ENCODE measurements at places on chromosomes 4 and X.

- DNase-seq, result no peak
These were observed 61.5 kb upstream of the AP1S2 start for GRCh38 chrX:15915959-15916703.

DNA sequence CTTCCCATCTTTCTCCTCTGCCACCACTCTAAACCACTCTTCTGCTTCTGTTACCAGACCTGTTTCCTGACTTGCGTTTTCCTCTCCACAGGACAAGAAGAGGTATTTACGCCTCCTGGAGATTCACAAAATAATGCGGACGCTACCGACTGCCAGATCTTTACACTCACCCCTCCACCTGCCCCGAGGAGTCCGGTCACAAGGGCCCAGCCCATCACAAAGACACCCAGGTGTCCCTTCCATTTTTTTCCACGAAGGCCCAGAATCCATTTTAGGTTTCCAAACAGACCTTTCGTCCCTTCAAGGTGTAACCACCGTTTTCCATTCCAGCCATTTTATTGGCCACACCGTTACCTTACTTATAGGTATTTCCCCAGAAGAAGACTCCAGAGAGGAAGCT lies 8.2 kb downstream of the ODAPH start:
- DNase-seq, result no peak

GRCh38 chr4:169657470-169658107 lies 37.2 kb downstream of the CLCN3 start:
- no peak for DNase-seq

GRCh38 chrX:71542825-71543224 lies 9.9 kb downstream of the OGT start:
- DNase-seq, result no peak

Data from RCC 7860 (cell line).